HuH-7 (cell line): ENCODE measurements at places on chromosomes 1 and 21.

DNA sequence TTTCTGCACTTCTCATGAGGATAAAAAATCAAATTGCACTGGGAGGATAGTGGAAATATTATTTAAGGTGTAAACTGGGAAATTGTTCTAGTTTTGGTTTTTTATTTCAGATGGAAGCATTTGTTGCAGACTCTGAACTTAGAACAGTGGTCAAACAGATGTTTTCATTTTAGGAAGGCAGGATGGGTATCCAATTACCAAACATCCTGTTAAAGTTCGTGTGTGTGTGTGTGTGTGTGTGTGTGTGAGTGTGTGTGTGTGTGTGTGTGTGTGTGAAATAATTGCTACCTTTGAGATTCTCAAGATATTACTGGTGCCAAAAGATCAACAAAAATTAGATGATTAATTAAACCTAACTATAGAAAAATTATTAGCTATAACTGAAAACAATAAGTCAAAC is 24.3 kb upstream of the DUSP10 start:
- no peak for DNase-seq

DNA sequence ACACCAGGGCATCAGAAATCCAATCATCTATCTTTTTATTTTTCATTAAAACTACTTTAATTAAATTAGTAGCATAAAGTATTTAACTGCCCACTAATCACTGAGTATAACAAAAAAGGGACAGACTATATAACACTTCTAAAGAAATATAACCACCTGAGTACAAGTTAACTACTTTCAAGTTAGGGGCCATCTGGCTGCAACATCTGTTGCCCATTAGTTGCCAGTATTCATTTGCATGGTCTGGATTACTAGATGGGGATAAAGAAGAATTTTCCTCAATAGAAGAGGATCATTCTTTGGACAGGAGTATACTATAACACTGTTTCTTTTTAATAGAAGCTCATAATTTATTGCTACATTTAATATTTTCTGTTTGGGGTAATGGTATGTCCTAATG is 446.4 kb downstream of the AMY1C start:
- no peak for DNase-seq

DNA sequence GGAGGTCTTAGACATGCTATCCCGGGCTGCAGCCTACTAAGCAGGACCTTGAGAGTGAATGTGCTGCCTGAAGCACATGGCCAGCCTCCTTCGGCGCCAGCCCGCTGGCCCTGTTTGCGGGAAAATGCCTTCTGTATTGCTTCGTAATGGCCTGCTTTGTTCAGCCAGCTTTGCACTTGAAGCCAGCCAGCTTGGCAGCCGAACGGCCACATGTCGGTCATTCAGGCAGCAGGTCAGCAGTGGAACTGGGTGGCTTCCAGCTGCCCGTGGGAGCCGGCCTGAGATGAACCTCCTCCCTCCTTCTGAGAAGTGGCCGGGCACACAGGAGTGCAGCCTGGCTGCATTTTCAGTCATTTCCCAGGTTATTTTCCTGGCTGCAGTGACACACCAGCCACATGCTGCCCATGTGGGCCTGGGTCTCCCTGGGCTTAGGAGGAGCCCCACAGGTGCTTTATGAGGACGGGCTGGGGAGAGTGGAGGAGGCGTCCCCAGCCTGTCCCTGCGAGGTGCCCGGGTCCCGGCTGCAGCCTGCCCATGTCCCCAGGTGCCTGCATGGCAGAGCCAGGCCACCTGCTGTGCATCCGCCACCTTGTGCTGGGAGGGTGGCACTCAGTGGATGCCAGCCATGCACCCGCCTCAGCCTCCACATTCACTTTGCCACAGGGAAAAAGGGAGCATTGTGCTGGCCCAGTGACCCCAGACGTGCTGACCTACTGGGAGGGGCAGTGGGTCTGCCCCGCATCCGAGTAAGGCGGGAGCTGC is 103.5 kb downstream of the SIK1 start:
- no peak for DNase-seq

GRCh38 chr1:4307468-4307845 is 347.0 kb upstream of the AJAP1 start:
- DNase-seq, result no peak

- DNase-seq, result no peak
Measured at GRCh38 chr1:97201641-97202040, 480.1 kb downstream of the PTBP2 start.

DNA sequence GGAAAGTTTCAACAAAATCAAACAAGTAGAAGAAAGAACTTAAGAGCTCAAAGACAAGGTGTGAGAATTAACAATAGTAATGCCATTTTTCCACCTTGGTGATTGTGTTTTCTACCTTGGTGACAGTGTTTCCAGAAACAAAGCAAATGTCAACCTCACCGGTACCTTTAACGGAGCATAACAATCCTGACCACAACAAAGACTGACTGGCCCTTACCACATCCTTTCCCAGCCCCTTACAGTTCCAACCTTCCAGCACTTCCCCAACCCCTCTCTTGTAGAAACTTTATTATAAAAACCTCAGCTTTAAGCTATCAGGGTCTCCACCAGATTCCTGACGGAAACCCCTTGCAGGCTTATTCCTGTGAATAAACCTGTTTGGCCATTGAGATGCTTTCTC is 16.7 kb downstream of the STYXL2 start:
- no peak for DNase-seq

GRCh38 chr21:36732217-36732616 is 33.3 kb downstream of the SIM2 start:
- DNase-seq, result no peak

DNA sequence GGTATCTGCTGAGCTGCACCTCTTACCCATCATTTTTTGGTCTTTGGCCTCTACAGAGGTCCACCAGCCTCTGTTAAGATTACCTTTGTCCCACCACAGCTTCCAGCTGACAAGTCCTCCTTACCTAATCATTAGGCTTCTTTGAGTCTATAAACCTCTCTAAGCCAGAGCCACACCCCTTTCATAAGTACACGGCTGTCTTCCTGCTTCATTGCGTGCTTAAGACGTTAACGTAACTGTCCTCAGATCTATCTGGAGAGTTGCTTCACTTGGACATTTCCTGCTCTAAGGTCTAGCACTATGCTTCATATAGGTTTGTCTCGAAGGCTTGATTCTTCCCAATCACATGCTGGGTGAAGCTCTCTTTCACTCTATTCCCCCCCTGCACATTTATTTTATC is 71.0 kb upstream of the CACHD1 start:
- no peak for DNase-seq

DNA sequence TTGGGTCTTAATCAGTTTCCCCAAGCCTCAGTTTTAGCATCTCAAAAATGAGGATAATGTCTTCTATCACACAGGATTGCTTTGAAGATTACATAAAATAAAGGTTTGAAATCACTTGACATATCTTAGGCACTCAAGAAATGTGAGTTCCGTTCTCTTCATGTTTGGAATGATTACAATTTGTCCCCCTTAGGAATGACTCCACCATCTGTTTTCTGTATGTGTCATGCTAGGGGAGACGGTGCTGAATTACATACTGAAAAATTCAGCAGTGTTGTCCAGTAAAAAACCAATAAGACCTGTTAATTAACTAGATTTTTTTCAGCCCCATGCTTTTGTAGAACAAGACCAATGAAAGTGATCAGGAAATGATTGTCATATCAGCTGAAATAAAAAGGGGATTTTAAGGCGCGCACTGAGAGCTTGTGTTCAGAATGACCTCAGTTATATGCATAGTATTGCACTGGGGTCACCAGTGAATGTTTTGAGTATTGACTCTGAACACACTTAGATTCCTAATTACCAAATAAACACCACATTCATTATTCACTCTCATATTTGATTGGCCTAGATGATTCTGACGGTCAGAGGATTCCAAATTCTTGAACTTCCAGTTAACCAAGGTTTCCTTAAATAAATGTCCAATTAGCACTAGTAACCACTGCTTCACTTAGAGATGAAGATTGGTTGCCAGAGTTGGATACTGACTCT is 114.5 kb upstream of the KCNK2 start:
- DNase-seq, result no peak

DNA sequence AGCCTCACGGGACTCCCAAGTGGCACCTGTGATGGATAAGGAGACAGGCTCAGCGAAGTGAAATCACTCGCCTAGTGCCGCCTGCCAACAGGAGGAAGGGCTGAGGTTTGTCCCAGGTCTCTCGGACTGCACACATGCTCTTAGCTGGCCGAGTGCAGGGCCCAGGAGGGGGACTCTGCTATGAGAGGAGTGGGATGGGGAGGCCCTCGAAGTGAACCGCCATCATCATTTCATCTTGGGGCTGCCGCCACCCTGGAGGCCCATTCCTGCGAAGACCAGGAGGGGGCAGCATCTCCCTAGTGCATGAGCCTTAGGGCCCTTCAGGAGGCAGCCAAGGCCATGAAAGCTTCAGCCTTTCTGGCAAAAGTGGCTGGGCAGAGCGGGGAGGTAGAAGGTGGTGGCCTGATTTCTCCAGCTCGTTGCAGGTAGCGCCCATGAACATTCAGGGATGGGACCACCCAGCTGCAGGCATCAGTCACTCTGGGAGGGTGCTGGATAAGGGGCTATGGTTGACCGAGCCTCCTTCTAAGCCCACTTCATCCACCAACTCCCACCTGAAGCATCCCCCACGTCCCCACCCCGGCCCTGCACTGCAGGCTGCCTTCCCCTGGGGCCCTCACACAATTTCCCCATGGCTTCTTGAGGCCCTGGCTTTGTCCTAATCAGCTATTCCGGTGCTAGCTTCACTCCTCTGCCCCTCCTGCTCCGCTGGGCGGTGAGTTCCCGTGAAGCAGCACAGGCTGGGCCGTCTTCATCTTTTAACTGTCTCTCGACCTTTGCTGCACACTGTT is 17.2 kb upstream of the RASSF5 start:
- peak; percentile 84 for DNase-seq

DNA sequence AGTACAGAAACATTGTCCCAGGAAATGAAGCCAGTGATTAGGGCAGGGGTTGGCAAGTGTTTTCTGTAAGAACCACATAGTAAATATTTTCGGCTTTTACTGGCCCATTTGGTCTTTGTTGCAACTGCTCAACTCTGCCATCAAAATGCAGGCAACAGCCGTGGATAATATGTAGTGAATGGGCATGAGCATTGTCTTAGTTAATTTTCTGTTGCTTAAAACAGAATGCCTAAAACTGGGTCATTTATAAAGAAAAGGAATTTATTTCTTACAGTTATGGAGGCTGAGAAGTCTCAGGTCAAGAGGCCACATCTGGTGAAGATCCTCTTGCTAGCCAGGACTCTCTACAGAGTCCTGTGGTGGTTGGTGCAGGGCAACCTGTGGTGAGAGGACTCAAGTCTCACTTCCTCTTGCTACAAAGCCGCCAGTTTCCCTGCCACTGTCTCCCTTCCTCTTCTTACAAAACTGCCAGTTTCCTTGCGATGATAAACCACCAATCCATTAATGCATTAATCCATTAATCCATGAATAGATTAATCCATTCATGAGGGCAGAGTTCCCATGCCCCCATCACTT is 166.4 kb downstream of the PSMG1 start:
- DNase-seq, result no peak

DNA sequence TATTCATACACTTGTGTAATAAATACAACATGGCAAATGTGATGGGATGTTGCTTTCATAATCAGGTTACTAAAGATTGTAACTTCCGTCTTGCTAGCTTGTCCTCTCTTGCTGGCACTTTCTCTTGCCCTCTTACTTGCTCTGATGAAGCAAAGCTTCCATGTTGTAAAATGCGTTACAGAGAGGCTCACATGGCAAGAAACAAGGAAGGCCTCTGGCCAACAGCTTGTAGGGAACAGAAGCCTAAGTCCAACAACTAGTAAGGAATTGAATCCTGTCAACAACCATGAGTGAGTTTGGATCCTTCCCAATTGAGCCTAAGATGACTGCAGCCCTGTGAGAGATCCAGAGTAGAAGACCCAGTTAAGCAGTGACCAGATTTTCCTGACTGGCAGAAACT is 15.4 kb downstream of the TMED5 start:
- DNase-seq, result no peak

DNA sequence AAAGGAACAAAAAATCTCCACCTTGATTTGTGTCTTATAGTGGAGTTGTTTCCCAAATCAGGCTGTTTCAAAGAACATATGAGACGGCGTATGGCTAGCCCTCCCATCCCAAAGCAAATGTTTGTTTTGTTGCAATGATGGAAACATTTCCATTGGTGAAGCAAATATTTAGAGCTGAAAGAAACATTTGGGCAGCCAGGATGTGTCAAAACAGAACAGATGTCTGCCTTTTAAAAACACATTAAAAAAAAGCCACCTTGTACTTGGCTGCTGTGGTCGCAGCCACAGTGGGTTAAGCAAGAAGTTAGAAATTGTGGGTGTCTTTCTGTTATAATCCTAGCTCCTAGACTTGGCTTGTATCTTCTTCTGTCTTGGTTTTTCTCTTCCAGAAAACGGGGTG is 116.3 kb downstream of the PEX14 start:
- DNase-seq, result no peak

DNA sequence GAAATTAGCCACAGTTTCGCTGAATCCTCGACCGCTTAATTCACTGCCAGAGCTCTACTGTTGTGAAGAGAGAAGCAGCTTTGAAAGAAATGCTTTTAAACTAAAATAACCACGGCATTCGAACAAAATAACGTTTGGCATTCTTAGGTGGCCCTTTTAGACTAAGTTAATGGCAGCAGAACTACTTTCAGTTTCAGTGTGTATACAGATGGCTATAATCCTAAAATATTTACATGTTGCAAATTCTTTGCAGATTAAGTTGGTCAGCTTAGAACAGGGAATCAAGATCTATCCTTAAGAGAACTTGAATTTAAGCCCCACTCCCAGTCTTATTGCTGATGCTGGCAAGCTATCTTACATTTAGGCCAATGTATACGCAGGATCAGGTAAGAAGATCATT is 62.7 kb downstream of the ADSS2 start:
- no peak for DNase-seq
